ENCODE measurements at places on chromosomes 4 and X. TPM values are rescaled to one million over a fixed set of nuclear protein-coding genes. Genes with fewer than 3 reads are reported as not detected.
A peak's percentile ranks its signal among the peaks of the same experiment; 100 is the strongest.

DNA sequence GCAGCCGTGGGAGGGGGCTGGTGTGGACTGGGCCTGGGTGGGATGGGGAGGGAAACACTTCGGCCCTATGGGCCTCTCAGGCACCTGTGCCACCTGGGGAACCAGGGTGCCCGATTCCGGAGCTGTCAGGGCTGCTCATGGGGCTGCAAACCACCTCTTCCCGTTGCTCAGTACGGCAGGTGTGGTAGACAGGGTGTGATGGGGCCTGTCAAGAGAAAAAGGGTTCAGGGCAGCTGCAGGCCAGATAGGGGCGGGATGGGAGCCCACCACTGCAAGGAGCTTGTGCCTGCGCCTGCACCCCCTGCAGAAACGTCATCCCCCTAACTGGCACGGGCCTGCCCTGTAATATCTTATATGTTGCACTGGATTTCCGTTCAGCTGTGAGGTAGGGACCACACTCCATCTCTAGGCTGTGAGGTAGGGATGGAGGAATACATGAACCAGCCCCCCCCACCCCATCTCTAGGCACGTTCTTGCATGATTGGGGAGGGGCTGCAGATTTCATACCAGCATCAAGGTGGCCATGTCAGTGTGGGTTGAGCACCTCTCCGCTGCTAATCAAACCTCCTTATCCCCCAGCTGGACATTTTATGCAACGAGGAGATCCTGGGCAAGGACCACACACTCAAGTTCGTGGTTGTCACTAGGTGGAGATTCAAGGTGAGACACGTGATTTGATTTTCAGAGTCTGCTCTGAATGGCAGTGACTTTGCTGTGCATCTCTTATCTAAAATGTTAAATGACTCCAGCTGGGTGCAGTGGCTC lies 59.0 kb downstream of the PCGF3 start:
- no peak for DNase-seq

DNA sequence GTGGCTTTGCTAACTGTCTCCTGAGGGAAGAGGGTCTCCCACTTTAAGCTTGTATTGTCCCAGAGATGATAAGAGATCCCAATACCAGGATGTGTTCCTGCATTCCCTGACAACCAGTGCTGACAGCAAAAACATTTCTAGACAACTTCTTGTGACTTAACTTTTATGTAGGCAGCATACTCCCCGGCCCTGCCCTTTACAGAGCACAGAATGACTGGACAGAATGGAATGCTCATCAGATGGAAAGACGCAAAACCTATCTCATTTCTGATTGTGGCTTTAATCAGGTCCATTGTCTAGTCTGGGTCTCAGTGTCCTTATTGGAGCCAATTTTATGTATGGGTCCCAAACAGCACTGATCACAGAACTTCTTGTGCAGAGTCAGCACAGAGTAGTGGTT lies 18.2 kb upstream of the PLAC1 start:
- peak; percentile 47 for DNase-seq

DNA sequence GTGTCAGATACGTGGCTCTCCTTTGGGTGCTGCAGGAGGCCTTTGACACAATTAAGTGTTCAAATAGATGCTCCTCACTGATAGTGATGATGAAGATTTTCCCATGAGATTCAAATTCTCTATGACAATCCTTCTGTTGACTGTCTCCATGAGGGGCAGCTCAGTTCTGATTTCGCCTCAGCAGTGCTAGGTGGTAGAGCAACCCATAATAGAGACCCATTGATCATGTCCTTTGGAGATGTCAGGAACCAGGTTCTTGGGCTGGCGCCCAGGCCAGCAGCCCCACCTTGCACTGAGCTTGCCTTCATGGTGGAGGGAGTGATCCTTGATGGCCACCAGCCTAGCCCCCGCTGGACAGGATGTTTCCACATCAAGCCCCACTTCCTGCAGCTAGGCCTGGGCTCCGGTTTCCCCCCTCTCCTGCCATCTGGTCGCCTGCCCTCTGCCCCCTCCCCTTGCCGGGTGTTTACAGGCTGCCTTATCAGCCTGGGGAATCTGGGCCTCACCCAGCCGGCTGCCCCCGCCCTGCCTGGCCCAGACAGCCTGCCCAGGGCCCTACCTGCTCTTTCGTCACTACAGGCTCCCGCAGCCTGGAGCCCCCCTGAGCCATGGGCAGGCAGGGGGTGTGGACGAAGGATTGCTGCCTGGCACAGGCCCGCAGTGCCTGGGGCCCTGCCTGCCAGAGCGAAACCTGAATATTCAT lies 12.6 kb downstream of the ELF4 start:
- peak; percentile 82 for DNase-seq

GRCh38 chrX:36867143-36867542 lies 141.0 kb upstream of the FAM47C start:
- DNase-seq = peak; percentile 41

GRCh38 chrX:41825796-41826195 lies 97.6 kb downstream of the CASK start:
- no peak for DNase-seq

GRCh38 chrX:23765449-23765848 lies 17.5 kb upstream of the SAT1 start:
- DNase-seq = no peak

DNA sequence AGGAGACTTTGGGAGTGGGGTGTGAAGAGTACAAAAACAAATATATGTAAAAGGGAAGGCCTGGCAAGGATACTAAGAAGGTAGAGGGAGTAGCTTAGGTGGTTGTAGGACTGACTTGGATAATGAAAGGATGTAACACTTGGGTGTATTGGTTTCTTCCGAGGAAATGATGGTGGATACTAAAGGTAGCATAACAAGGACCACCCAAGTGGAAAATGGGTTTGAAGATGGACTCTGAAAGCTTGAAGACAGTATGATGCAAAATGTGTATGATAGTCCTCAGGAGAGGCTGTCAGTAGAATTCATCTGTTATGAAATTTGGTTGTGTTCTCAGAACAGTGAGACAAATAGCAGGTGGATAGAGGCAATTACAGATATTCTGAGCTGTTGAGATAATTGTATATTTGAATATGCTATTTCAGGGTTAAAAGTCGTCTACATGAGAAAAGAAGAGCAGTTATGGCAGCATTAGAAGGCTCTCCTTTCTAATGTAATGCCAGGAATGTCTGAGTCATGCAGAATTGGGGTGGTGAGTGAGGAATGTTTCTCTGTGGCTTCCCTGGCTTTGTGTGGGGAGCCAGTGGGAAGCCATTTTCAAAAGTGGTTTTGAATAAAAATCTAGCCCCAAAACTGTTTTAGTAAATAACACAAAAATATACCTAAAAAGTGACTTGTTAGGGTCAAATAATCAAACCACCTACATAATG lies 75.6 kb downstream of the FHIP1A start:
- peak; percentile 6 for DNase-seq

- DNase-seq = no peak
Measured at GRCh38 chrX:115260330-115260729, 26.4 kb upstream of the LRCH2 start.

DNA sequence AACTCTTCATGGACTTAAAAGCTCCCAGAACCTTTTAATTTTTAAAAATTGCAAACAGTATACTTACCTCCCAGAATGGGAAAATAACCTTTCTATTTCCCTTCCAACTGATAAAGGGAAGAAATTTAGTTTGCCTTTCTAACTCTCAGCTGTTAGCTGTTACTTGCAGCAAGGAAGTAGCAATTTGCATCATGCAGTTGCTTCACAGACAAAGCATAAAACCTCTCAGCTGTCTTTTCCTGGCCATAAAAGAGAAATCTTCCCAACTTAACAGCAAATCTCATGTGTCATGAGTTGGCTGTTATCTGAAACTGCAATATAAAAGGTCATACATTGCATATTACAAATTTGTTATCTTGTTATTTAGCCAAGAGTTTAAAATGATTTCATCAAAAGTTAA lies 18.4 kb downstream of the C4orf17 start:
- DNase-seq = no peak

- DNase-seq = no peak
Measured at GRCh38 chr4:181272422-181272821, 970.8 kb upstream of the TENM3 start.

DNA sequence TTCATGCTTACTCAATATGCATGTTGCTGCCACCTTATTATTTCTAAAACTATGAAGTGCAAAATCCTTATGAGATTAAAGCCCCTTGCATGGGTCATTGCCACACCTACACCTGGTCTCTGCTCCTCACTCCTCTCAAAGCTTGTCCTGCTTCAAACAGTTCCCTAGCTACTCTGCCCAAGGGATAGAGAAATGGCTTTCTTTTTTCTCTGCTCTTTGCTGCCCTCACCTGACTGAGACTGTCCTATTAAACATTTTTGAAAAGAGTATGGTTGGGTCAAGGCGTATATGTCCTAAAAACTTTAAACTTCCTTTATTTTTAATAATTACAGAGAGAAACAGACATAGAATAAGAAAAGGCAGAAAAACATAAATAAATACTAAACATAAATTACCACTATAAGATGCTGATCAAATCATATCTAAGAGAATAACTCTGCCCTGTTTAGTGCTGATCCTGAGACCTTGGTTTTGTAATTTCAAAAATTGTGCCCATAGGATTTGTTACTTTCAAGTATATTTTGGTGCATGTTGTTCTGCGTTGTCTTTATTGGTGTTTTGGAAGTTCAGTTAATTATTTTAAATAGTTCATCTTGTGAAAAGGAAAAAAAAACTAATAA lies 704.9 kb upstream of the PABPC4L start:
- no peak for DNase-seq

GRCh38 chr4:139301821-139302611 lies at the start of gene NDUFC1:
Gene NDUFC1, minus strand, starts transcription at chr4:139302477. Its CDS starts 6,679 bp downstream, at chr4:139295798.
- peak; percentile 67 for DNase-seq

ARX gene
- not detected for total RNA-seq

CXCL13 gene
- total RNA-seq = not detected

CLTRN gene
- total RNA-seq = 0.09 TPM

IL1RAPL1 gene
- not detected for total RNA-seq

PLXNB3 gene
- 14.1 TPM for total RNA-seq

MAPK10 gene
- total RNA-seq = 0.17 TPM
